ENCODE measurements at places on chromosomes 1 and 21. TPM values are rescaled to one million over a fixed set of nuclear protein-coding genes. Genes with fewer than 3 reads are reported as not detected.

GRCh38 chr1:95226781-95227660 lies 7.0 kb upstream of the RWDD3 start:
- no peak for DNase-seq

DNA sequence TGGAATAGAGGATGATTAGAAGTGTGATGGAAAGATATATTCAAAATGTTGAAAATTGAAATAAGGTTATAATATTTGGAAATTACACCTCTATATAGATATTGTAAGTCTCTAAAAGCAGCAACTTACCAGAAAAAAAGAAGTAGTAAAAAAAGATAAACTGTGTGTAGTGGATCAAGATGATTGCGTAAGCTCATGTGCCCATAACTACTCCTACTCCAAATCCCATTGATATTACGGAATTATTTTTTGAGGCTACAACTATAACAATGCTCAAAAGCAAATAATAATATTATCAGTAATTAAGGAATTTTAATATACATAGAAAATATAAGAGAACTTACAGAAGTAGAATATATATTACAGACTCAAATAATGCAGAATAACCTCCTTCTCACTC lies 33.6 kb downstream of the CATSPERE start:
- DNase-seq: no peak

GRCh38 chr1:119160409-119160808 lies 20.0 kb upstream of the WARS2 start:
- DNase-seq: no peak

DNA sequence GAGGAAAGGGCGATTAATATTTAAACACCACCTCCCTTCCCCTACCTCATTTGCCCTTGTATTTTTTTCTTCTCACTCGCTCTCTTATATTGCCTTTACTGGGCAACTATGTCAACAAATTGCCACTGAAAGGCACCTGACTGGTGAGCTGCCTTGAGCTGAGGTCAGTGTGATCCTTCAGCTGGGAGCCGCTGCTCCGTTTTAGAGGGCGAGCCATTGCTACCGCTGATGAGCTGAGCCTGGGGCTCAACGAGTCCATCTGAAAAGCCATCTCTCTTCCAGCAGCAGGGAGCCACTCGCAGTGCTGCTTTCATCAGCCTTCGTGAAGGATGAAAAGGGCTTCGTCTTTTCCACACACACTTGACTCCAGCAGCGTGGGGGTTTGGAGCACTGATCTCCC lies 108.0 kb upstream of the KIF26B start:
- no peak for DNase-seq

DIO1 gene
- not detected for total RNA-seq

BARHL2 gene
- total RNA-seq: not detected

NME7 gene
- total RNA-seq: 5.0 TPM

TAS1R1 gene
- not detected for total RNA-seq

Data from Peyer's patch (tissue), 4 donors.